Hindlimb muscle (tissue), 1 donor: ENCODE measurements at places on chromosomes 6 and 20.

- no peak for DNase-seq
These were observed 137.0 kb upstream of the TENT5A start for GRCh38 chr6:81889377-81890053.

DNA sequence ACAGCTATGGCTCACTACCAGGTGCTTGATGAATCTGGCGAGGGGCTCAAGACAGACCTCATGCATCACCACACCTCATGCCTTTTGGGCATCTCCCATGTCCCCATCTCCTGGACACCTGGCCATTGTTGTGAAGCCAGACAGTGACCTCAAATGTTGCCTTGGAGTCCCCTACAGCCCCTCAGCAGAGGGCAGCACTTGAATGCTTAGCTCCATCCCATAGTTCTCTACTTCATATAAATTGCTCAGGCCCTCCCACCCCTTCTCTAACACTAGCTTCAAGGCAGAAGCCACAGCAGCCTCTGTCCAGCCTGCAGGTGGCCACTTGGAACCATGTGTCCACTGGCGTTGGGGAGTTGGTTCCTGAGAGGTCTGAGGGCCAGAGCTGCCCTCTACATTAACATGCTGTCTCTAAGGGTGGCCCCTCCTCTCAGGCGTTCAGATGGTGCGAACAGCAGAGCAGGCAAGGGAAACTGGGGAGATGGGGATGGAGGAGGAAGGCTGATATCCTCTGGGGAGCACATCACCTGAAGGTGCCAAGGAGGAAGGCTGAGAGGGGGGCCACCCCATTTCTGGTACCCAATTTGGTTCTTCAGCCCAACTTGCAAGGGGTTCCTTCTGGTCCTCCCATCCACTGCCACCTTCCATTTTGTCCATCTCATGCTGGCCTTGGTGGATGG is 31.3 kb downstream of the MOCS1 start:
- no peak for DNase-seq

- no peak for DNase-seq
These were observed 90.0 kb upstream of the AKAP12 start for GRCh38 chr6:151149793-151150192.

GRCh38 chr6:18545726-18546125 is 158.6 kb downstream of the RNF144B start:
- DNase-seq: no peak

DNA sequence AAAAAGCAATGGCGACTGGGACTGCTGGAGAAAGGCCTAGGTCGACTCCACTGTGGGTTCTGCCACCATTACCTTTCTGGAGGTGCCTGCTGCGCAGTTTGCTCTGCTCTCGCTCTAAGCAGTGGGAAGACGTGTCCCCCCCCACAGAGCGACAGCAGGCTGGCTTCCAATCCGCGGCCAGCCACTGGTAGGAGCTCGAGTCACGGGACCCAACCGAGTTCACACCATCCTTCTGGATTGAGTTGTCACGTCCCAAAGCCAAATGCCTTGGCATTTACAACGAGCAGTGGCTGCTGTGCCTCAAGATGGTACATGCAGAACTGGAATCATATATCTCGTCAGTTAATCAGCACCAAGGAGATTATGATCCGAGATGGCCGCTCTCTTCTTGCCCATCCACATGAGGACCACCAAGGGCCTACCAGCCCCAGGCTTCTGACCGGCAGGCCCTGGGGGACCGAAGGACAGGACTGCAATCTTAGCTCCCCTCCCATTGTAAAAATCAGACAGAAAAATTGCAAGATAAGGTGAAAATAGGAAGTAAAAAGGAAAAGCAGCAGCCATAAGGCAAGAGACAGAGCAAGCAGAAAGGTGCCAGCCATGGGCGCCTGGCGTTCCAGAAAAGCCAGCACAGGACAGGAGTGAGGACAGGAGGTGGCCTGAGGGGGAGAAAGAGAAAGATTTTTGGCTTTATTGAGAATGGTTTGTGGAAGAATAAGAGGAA is 74.4 kb downstream of the TRAM2 start:
- DNase-seq: no peak
